Nephron progenitor cell (in vitro differentiated cells): ENCODE measurements at places on chromosomes 3 and 15.
A peak's percentile ranks its signal among the peaks of the same experiment; 100 is the strongest.

GRCh38 chr15:73908030-73908821 lies 18.0 kb upstream of the LOXL1 start:
- DNase-seq, result peak; percentile 93

- DNase-seq, result no peak
Measured at GRCh38 chr3:80227216-80227615, 459.4 kb upstream of the ROBO1 start.

DNA sequence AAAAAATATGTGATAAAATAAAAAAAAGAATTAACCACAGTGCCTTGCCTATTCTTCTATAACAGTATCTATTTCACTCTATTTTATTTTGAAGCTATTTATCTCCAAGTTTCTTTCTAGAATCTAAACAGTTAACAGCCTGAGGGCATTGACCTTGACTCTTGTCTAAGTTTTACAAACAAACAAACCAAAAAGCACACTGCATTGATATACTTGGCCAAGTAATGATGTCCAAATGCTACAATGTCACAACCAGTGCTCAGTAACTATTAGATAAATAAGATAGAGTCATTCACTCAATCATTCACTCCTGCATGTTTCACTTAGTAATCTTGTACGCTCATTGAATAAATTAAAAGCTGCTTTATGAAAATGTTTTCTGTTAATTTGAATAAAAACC lies 386.5 kb downstream of the TIGIT start:
- no peak for DNase-seq

GRCh38 chr3:79653266-79653830 lies 114.5 kb downstream of the ROBO1 start:
- no peak for DNase-seq

DNA sequence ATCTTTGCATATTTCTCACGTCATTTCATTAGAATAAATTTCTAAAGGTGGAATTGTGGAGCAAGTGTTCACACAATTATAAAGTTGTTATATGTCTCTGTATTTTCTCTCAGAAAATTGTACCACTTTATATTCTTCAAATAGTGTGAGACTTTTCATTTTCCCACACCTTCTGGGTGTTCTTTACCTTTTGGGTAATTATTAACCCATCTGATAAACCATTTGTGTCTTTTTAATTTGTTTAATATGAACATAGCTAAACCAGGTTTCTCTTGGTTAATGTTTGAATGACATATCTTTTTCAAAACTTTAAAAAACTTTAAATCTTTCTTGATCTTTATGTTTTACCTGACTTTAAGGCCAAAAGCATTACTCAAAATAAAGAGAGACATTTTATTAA lies 40.5 kb downstream of the DZIP3 start:
- DNase-seq, result no peak

- DNase-seq, result no peak
Measured at GRCh38 chr3:72412340-72412956, 435.8 kb downstream of the SHQ1 start.

DNA sequence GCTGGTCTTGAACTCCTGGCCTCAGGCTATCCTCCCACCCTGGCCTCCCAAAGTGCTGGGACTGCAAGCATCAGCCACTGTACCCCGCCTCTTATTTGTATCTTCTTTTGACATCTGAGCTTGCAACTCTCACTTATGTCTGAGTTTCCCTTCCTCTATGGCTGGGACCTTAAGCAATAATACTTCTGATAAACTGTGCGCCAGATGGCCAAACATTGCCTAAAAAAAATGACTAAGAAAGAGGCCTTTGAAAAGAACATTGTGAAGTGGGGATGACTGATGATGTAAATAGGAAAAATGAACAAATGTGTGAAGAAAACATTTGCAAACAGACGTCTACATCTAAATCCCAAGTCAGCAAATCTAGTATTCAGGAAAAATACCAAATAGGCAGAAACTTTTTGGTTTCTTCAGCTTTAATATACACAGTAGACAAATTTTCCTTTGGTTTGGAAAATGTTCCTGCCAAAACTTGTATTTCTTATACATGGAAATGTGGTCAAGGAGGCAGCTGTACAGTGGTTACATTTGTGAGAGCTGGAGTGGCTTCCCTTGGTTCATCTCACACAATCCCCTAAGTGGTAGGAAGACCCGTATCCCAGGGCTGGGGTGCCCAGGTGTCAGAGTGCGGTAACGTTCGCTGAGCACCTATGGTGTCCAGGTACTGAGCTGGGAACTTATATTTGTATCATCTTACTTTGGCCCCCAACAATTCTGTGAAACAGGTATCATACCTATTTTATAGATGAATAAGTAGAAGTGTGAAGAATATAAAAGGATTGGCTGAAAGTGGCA lies 11.6 kb upstream of the TFRC start:
- no peak for DNase-seq

GRCh38 chr15:99412626-99413025 lies 153.2 kb upstream of the MEF2A start:
- DNase-seq, result no peak

DNA sequence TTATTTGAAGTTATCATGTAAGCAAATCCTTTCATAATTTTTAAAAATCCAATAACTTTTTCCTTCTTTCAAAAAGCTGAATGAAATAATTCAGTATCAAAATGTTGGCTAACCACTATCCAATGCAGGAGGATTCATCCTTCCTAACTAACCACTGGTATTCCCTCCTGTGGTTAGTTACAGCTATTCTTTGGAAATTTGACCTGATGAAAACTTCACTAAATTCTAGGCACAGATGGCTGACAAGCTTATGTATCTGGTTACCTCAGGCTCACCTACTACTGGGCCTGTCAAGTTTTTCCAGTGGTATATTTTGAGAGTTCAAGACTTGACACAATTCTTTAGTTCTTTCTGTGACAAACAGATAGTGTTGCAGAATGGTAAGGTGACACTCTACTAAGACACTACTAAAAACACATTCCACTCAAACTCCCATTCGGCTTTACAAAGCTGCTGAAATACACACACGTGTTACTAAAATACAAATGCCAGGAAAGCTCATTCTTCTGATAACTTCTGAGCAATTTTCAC lies 15.8 kb downstream of the NPTN start:
- DNase-seq, result no peak

- DNase-seq, result no peak
Measured at GRCh38 chr3:88758676-88759075, 348.7 kb upstream of the EPHA3 start.

DNA sequence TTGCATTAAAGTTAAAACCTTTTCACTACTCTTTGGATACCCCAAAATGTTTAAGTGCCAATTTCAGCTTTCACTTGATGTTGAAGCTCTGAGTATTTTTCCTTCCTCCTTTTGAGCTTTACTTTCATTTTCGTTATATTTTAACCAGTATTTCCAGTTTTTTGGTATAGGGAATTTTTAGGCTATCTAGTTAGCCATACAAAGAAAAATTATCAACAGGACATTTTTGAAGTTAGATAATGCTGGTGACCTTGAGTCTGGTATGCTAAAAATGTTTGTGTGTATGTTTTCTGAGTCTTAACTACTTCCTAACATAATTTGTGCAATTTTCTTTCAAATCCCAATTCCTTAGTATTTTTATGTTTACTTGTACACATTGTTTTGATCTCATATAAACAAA lies 284.8 kb downstream of the OTOL1 start:
- no peak for DNase-seq

GRCh38 chr3:126557415-126557745 lies 1.4 kb downstream of the C3orf22 start:
- no peak for DNase-seq

DNA sequence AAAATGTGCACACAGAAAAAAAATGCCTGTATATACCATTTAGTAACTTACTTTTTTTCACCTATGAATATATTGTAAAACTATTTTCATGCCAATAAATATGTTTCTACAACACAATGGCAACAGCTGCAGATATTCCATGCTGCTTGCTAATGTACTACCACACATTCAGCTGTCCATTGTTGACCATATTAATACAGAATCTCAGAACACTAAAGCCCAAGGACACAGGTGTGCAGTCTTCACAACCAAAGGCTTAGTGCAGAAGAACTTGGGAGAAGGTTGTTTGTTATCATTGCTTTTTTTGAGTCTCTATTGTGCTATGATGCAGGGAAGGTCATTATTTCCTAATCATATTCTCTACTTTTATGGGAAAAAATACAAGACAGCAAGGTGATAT lies 79.6 kb downstream of the DIPK2A start:
- no peak for DNase-seq

DNA sequence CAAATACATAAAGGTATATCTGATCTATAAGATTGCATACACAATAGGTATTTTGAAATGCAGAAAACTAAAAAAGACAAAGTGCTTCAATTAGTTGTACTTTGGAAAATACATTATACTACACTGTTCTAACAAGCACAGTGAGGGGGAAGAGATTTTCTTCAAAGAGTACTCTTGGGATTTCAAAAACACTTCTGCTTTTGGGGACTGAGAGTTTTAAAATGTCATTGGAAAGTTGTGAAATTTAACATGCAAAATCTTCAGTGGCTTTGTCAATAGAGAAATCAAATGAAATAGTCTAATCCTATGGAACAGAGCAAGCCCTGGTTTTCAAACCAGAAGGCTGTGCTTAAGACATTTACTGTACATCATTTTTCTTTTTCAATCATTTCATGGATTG lies 322.2 kb upstream of the SEMA6D start:
- DNase-seq, result no peak

DNA sequence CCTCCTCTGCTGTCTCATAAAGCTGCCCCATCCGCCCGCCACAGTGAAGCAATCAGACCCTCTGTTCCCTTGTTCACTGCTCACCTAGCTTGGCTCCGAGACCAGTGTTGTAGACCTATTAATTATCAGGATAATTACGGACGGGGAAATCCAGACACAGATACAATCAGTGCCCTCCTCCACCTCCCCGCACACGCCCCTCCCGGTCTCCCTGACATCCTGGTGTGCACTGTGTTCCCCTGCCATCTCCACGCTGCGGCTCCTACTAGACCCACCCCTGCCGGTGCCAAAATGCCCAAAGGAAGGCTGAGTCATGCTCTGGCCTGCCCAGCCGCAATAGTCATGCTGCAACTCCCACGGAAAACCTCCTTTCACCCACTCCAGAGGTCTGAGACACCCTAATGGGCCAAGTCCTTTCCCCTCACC lies 277.3 kb upstream of the TLE3 start:
- DNase-seq, result no peak

- DNase-seq, result no peak
Measured at GRCh38 chr3:190718671-190719070, 143.8 kb downstream of the GMNC start.

DNA sequence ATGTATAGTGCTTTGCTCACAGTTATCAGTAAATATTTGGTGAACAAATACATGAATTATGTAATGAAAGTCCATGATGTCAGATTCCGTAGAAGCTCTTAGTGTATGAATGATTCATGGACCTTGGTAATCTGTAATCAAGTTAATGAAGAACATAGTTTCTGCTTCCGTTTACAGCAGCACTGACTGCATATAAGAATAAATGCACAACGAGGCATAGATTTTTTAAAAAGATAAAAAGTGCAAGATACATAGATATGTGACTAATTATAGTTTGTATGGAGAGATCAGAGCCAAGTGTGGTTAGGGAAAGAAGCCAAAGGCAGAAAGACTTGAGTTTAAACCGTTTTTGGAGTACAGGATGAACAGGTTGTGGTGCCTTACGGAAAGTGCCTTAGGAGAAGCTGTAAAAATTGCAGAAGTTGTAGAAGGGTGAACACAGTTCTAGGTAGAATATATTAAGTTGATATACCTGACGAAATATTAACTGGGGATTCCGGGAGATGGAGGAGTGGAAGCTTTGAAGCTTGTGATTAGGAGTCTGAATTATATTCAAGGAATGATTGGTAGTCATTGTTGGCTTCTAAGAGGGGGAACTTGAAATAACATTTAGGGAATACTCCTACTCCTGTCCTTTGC lies 293.1 kb downstream of the NLGN1 start:
- DNase-seq, result no peak

DNA sequence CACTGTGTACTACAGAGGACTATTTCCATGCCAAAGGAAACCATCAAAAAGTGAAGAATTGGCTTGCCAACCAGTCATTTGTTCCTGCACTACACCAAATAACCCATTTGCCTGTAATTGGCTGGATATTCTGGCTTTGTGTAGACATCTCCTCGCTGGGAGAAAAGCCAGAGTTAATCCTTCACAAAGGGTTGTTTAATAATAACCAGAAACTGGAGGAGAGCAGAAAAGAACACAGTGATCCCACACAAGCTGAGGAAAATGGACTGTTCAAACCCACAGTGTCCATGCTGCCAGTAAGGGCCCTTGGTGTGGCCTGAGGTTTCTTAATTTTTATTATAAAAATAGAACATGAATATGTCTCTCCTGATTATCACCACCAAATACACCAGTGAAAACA lies 294.0 kb downstream of the RORA start:
- DNase-seq, result no peak

DNA sequence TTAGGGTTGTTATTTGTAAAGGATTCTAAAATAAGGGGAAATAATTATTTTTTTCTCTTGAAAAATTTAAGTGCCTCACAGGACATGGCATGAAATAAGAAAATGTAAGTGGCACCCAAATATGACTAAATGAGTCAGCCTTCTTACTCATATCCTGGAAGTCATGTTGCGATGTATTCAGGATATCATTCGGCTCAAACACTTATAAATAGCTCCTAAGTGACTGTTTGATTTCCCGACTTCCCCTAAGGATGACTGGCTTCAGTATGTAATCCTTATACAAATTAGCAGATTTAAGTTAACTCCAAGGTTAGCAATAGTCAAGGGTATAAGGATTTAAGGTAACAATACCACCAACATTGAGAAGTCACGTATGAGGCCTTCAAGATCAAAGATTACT lies 57.3 kb upstream of the OSTN start:
- DNase-seq, result no peak

GRCh38 chr15:92101708-92102394 lies 248.3 kb downstream of the SLCO3A1 start:
- DNase-seq, result no peak

DNA sequence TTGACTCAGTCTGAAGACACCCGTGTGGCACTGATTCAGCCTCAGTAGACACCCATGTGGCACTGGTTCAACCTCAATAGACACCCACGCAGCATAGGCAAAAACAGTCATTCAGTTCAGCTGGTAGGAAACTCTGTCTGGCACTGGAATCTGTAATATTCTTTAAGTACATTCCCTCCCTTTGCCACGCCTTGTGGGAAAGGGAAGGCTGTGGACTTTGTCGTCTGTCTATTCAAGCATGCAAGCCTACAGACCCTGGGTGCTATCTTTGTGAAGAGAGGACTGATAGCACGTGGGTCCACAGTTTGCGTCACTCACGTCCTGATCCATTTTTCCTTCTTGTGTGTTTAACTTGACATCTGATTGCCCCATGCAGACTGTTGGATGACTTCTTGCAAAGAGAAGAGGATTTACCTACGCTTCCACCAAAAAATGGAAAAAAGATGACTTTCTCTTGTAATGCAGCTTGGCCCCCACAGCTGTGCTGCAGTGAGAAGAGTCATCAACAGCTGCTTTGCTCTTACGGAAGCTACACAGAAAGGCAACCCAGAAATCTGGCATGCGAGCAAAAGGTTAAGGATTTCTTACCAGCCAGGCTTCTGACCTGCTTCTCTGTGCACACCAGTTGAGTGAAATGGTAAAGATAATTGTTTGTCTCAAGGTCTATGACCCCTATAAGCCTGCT lies 278.1 kb downstream of the ULK4 start:
- DNase-seq, result no peak

GRCh38 chr15:78077053-78077870 lies at the start of gene TBC1D2B:
Gene TBC1D2B, minus strand, starts transcription at chr15:78077711. Its CDS starts 59 bp downstream, at chr15:78077652.
- peak; percentile 84 for DNase-seq
